CD4-positive, alpha-beta T cell (primary cell): ENCODE measurements at places on chromosomes 5 and 9. TPM values are rescaled to one million over a fixed set of nuclear protein-coding genes. Genes with fewer than 3 reads are reported as not detected.
A peak's percentile ranks its signal among the peaks of the same experiment; 100 is the strongest.

- no peaks in the 10 kb centered on the region for H3K36me3 ChIP-seq
- H3K4me3 ChIP-seq = no peak overlapping the region
- no peak overlapping the region for H3K27ac ChIP-seq
- H3K27me3 ChIP-seq = no peaks in the 10 kb centered on the region
- peaks cover 7% of the 10 kb centered on the region for H3K4me1 ChIP-seq
These were observed 5.0 kb upstream of the SNAPC3 start for GRCh38 chr9:15417626-15418025.

- no peak overlapping the region for H3K27ac ChIP-seq
- H3K36me3 ChIP-seq = no peaks in the 10 kb centered on the region
These were observed 373 bp downstream of the ADAMTS12 start for GRCh38 chr5:33891446-33891787.

DNA sequence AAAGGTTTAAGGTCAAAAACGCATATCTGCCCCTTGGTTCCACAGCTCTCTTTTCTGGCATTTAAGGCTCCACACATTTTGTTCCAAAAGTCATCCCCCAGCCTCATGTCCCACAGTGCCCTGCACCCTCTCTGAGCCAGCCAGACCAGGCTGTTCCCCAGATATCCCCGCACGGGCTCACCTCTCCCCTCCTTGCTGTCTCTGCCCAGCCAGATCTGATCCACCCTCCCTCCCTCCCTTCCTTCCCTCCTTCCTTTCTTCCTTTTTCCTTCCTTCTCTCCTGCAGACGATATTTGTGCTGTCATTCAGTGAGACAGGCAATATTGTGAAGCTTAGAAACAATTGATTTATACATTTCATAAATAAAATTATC lies 37.0 kb downstream of the DUSP1 start:
- no peak overlapping the region for H3K27ac ChIP-seq
- DNase-seq = no peak
- no peaks in the 10 kb centered on the region for H3K36me3 ChIP-seq
- H3K4me3 ChIP-seq = no peak overlapping the region
- peaks cover 9% of the 10 kb centered on the region for H3K4me1 ChIP-seq
- no peaks in the 10 kb centered on the region for H3K27me3 ChIP-seq

- H3K27ac ChIP-seq = no peak overlapping the region
- DNase-seq = no peak
- H3K27me3 ChIP-seq = no peaks in the 10 kb centered on the region
- peaks cover 9% of the 10 kb centered on the region for H3K4me1 ChIP-seq
These were observed 327.8 kb downstream of the TMEM167A start for GRCh38 chr5:82749461-82749820.

DNA sequence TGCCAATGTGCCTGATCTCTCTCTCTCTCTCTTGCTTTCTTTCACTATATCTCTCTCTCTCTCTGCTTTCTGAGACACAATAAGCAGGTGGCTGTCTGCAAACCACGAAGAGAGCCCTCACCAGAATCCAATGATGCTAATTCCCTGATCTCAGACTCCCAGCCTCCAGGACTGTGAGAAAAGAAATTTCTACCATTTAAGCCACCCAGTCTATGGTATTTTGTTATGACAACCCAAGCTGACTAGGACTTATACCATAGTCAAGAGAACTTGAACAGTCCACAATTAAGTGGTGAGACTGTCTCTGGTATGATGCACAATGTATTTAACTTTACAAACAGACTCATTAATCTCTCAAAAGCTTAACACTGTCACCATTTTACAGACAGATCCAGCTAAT lies 67.0 kb downstream of the NFIB start:
- H3K27ac ChIP-seq = no peak overlapping the region
- peaks cover 5% of the 10 kb centered on the region for H3K27me3 ChIP-seq
- H3K4me3 ChIP-seq = no peak overlapping the region
- DNase-seq = no peak

DNA sequence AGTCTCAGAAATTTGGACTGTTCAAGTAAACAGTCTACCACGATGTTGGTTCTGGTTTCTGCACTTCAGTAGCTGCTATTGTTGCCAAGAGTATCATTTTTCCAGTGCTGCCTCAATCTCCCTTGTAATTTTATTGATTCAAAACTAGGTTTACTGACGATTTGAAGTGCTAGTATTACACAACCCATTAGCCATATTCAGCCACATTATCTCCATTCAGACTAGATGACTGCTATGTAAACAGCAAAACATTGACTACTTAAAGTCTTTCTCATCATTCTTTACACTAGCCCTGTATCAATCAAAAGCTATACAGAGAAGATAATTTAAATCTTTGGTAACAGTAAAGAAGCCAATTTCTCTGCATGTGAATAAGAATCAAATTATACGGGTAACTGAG lies 102.0 kb upstream of the TSLP start:
- no peaks in the 10 kb centered on the region for H3K4me1 ChIP-seq
- H3K36me3 ChIP-seq = no peaks in the 10 kb centered on the region
- H3K27ac ChIP-seq = no peak overlapping the region

Gene PCDHGA2
- total RNA-seq = not detected

DNA sequence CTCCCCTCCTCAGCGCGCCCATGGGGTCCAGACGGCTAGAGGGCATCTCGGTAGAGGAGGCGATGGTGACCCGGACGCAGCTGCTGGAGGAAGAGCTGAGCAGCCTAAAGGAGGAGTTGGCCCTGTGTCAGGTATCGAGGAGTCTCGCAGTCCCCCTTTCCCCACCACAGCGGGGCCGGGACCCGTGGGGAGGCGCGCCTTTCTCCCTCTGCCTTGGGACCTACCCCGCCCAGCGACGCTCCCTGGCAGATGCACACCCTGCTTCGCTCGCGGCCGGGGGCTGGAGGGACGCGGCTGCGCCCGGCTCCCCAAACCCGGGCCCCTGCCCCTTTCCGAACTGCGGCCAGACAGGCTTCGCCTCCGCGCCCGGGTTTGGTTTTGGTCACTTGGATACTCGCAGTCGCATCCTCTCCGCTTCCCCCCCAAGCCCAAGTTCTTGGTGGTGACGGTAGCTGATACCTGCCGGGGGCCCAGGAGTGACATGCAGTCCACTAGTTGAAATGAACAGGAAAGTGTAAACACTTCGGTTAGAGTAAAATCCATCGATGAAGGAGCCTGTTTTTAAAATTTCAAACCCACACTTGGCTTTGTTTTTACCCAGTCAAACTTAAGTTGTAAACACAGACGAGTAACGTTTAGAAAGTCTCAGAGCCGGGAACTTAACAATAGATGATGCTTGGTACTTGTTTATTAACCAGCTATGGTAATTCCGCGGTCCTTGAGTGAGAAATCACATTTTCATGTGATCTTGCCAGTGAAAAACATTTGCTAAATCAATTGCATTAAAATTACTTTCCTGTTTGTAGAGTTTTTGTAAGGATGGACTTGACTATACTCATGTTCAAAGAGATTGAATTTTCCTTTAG lies 688 bp downstream of the CNTLN start:
- no peak for DNase-seq
- H3K4me3 ChIP-seq = peak overlapping the region; percentile 63
- H3K36me3 ChIP-seq = no peaks in the 10 kb centered on the region
- no peaks in the 10 kb centered on the region for H3K27me3 ChIP-seq
- no peak overlapping the region for H3K27ac ChIP-seq

Gene PRDM9
- total RNA-seq = not detected

Gene SLC1A3
- not detected for total RNA-seq

Gene SERINC5
- 115 TPM for total RNA-seq

Gene GPX8
- total RNA-seq = not detected

DNA sequence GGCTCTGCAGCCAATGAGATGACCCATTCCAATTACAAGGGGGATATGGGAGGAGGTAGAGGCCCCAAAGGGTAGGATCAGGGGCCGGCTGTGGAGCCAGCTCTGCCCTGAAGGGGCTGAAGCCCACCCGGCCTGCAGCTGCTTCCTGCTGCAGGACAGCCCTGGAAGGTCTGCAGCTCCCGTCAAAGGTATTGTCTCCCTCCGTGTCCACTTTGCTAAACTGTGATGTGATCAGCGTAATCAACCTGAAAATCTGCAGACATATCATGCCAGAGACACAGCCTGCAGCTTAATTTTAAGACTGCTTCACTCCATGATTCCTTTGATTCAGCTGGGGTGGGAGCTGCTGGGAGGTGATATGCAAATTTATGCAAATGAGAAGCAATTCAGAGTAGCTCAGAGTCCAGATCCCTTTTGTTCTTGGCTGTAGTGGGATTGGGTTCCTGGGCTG lies 90.7 kb downstream of the GADD45G start:
- no peaks in the 10 kb centered on the region for H3K36me3 ChIP-seq
- H3K4me3 ChIP-seq = no peak overlapping the region
- H3K27me3 ChIP-seq = no peaks in the 10 kb centered on the region
- no peak overlapping the region for H3K27ac ChIP-seq
- H3K4me1 ChIP-seq = peaks cover 12% of the 10 kb centered on the region

Gene FOXD4L5
- total RNA-seq = not detected

GRCh38 chr5:146890066-146890465 lies 11.5 kb upstream of the PPP2R2B start:
- no peaks in the 10 kb centered on the region for H3K36me3 ChIP-seq
- no peaks in the 10 kb centered on the region for H3K27me3 ChIP-seq
- no peaks in the 10 kb centered on the region for H3K4me1 ChIP-seq
- no peak overlapping the region for H3K27ac ChIP-seq
- H3K4me3 ChIP-seq = no peak overlapping the region

DNA sequence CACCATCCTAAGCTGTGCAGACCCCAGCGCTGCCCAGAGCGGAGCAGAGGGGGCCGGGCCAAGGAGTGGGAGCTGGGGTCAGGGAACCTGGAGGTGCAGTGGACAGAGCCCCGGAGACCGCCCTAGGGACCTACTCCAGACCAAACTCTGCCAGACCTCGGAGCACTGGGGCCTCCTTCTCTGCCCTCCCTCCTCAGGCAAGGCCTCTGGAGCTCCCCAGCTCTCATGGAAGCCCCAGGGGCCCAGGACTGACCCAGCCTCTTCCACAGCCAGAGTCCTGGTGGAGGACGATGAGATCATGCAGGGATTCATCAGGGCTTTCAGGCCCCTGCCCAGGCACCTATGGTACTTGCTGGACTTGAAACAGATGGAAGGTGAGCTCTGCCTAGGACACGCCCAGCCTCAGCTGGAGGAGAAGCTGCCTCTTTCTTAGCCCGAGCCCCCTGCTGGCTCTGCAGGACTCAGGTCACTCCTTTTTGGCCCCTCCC lies 3.6 kb downstream of the PAEP start:
- no peaks in the 10 kb centered on the region for H3K36me3 ChIP-seq
- peaks cover 16% of the 10 kb centered on the region for H3K27me3 ChIP-seq
- no peak overlapping the region for H3K4me3 ChIP-seq
- H3K27ac ChIP-seq = no peak overlapping the region
- no peaks in the 10 kb centered on the region for H3K4me1 ChIP-seq

GRCh38 chr5:116583862-116584222 lies 9.2 kb upstream of the SEMA6A start:
- H3K36me3 ChIP-seq = no peaks in the 10 kb centered on the region
- peaks cover 5% of the 10 kb centered on the region for H3K27me3 ChIP-seq
- H3K4me1 ChIP-seq = no peaks in the 10 kb centered on the region
- no peak overlapping the region for H3K27ac ChIP-seq

- peaks cover 3% of the 10 kb centered on the region for H3K27me3 ChIP-seq
- no peak overlapping the region for H3K4me3 ChIP-seq
These were observed 161.3 kb downstream of the DRD1 start for GRCh38 chr5:175282611-175283225.

DNA sequence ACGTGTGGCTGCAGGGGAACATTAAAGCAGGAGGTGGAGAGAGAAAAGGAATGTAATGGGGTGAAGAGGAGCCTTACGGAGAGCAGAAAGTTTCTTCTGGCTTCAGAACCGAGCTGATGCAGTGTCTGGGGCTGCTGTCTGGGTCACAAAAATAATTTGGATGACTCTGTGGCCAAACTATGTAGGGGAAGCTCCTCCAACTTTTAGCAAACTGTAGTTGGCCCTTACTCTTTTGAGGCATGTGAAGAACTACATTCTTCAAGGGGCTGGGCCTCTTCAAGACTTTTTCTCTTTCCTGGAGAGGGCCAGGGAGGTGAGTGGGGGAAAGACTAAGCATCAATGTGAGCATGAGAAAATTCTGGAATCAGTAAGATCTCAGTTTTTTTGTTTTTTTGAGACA lies 31.9 kb upstream of the SPARC start:
- H3K36me3 ChIP-seq = no peaks in the 10 kb centered on the region
- H3K4me1 ChIP-seq = no peaks in the 10 kb centered on the region
- no peaks in the 10 kb centered on the region for H3K27me3 ChIP-seq
- no peak overlapping the region for H3K4me3 ChIP-seq
- H3K27ac ChIP-seq = no peak overlapping the region

- no peak for DNase-seq
- H3K4me3 ChIP-seq = no peak overlapping the region
- no peaks in the 10 kb centered on the region for H3K4me1 ChIP-seq
These were observed 6.5 kb upstream of the INSL6 start for GRCh38 chr9:5191985-5192384.

GRCh38 chr5:16884595-16884994 lies 51.5 kb downstream of the MYO10 start:
- H3K36me3 ChIP-seq = no peaks in the 10 kb centered on the region
- no peaks in the 10 kb centered on the region for H3K27me3 ChIP-seq
- no peaks in the 10 kb centered on the region for H3K4me1 ChIP-seq
- no peak for DNase-seq
- no peak overlapping the region for H3K4me3 ChIP-seq
- no peak overlapping the region for H3K27ac ChIP-seq

Gene SPATA31C1
- total RNA-seq = not detected

Gene ADAMTS13
- 2.2 TPM for total RNA-seq
